Fibroblast of upper back skin (primary cell): ENCODE measurements at places on chromosomes 4 and X.

DNA sequence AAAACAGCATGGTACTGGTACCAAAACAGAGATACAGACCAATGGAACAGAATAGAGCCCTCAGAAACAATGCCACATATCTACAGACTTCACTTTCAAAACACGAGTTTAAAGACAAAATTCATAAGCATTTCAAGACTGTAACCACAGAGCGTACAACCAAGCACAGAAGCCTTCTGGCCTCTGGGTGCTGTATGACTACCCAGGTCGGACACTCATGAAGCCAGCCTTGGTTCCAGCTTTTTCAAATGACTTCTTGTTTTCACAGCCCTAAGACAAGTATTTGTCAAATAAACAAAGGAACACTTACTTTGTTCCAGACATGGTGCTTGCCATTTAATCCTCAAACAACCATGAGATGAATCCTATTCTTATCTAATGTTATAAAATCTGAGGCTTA is 536.1 kb upstream of the NR3C2 start:
- no peak for DNase-seq

- DNase-seq, result peak; percentile 76
Measured at GRCh38 chrX:39896951-39897740, 200.6 kb downstream of the BCOR start.

- DNase-seq, result no peak
Measured at GRCh38 chrX:95728446-95728845, 956.2 kb upstream of the DIAPH2 start.

DNA sequence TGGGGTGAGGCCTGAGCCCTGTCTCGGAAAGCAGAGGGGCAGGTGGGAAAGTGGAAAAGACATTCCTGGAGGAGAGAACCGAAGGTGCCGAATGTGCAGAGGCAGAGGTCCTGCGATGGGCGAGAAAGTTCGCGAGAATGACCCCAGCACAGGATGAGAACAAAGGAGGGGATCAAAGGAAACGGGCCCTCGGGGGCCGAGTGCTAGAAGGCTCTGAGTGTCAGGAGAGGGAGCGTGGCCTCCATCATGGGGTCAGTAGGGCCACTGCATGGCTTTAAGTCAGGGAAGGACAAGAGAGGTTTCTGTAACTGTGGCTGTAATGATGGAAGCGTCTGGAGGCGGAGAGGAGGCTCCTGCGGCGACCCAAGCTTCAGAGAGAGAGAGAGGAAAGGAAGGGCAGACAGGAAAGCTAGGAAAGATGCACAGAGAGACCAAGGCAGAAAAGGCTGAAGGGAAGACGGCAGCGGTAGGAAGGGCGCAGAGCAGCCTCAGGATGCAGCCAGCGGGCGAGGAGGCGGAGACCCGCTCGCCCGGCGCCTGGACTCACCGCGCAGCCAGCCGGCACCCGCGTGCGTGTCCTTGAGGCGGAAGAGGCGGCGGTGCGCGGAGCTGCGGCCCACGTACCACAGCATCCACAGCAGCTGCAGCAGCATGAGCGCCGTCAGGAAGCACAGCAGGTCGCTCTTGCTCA is 669 bp downstream of the OTOP1 start:
- DNase-seq, result peak; percentile 6

- no peak for DNase-seq
Measured at GRCh38 chr4:69843932-69844331, 16.0 kb downstream of the SULT1E1 start.

GRCh38 chrX:115690511-115691216 is 129.7 kb downstream of the PLS3 start:
- DNase-seq, result peak; percentile 81
